ENCODE measurements at places on chromosomes 7 and 10.

DNA sequence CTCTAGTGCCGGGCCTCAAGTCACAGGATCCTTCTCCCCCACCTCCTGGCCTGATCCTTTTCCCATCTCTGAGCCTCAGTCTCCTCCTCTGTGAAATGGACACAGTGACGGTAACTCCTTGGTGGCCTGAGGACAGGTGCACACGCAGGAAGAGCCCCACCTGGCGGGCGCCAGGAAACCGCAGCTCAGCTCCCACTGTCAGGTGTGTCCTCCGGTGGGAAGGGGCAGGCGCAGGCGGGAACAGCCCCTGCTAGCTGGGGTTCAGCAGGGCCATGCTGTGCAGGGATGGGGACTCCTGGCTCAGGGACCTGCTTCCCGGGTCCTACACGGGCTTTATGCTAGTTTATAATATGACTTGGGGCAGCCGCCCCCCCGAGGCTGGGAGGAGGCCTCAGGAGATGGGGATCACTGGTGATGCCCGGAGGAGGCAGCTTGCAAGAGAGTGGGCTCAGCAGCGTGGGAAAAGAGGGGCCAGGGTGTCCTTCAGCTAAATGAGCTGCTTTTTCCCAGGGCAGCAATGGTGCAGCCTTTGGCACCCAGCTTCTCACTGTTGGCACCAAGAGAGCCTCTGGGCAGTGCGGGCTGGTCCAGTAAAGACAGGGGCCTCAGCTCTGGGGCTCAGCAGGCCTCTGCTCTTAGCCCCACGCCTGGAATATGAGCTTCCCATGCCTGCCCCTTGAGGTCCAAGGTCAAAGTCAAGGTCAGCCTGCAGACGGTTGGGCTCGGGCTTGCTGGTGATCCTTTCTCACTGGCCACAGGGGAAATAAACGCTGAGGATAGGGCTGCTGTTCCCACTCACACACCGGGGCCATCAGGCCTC lies 68.0 kb upstream of the FAM20C start:
- DNase-seq, result no peak

DNA sequence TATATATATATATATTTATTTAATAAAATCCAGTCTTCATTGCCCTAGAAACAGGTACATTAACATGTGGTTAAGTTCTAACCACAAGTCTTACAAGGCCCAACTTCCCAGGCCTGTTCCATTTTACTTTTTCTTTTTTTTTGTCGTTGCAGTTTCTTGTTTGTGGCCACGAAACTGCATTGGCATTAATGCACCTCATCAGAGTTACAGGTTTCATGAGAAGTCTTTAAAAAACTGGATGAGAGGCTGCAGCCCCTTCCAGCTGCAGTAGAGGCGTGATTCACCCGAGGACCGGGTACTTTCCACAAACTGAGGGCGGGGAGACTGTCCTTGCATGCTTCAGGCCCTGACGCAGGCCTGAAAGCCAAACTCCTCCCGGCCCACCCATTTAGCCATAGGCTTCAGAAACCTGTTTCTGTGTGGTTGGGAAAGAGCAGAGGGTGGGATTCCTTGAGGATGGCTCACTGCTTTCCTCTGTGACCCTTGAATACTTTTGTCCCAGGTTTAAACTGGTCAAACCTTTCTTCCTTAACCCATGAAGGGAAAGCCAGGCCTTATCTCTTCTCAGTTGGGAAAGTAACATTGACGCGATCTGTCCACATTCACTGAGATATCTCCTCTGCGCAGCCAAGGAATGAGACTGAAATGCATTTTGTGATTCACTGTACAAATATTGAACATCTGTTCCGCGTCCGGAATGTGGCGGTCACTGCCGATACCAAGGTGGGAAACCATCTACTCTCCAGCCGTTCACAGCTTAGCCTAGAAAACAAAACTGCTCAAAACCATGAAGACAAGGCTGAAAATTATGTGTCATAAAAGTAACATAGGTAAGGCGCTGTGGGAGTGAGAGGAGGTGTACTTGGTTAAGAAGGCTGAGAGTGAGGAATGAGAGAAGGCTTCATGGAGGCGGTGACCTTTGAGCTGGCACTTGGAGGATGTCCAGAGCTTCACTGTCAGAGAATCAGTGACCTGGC lies 311.7 kb downstream of the GATA3 start:
- no peak for DNase-seq

DNA sequence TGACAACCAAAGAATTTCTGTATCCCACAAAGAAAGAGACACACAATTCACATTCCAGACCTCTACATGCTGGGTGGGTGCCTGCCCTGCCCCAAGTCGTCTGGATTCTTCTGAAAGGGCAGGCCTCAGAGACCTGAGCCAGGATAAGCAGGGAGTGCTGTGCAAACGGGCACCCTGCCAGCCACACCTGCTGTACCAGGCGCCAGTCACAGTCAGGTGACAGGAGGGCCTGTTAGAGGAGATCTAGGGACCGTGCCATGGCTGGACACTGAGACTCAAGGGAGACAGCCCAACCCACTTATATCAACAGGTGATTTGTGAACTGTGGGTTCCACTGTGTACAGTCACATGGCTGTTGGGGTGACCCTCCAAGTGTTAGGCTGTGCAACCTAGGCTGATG lies 103.1 kb upstream of the AFAP1L2 start:
- DNase-seq, result peak; percentile 30

DNA sequence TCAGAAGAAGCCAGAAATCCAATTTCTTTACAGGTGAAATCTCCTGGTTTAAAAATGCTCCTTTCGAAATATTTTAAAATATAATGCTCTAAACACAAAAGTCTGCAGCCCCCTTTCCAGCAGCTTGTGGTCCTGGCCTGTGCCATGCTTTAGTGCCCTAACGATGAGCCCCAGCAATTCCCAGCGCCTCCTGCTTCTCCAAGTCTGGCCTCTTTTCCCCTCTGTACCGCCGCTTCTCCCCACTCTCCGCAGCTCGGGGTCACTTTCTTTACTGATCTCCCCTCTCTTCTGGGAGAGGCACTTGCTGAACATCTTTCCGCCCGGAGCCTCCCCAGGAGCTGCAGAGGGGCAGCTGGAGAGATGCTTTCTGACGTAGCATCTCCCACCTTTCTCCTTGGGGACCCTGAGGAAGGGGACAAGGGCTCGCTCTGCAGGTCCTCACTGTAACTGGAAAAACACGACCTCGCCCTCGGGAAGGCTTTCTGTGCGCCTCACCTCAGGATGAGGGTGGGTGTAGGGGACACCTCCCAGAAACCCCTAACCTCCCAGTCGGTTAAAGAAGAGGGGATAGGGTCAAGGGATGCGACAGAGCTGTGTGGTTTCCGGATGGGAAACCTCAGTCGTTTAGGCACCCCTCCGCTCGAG lies 565 bp upstream of the INA start:
- DNase-seq, result no peak

DNA sequence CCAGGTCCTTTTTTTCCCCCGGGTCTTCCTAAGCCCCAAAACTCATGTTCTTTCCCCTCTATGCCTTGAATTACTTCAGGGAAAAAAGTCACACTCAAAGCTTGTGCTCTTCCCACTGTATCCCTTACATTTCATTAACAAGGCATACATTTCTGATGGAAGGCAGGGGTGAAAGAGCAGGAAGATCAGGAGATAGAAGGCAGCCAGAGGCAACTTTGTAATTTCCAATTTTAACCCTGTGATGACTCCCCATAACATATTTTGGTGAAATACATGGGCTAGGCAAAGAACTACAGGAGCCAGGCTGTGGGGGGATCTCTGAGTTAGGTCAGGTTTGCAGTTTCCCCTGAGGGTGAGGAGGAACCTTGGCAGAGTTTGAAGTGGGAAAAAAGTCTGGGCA lies 635.0 kb downstream of the LRMDA start:
- DNase-seq, result no peak

DNA sequence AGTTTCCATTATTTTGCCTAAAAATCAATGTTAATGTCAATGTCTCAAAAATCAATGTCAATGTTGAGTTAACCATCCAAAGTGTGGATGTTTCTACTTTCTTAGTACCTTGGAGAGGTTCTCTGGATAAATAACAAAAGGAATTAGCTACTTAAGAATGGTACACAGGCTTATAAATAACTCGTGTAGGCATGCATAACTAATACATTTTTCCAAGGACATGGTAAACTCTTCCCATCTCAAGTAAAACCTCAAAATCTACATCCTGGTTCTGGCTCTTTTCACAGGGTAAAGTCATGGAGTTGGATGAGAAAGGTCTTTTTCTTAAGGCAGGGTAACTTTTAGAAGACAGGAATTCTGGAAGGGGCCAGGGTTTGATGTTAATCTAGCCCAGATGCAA lies 59.9 kb downstream of the CAV1 start:
- no peak for DNase-seq

DNA sequence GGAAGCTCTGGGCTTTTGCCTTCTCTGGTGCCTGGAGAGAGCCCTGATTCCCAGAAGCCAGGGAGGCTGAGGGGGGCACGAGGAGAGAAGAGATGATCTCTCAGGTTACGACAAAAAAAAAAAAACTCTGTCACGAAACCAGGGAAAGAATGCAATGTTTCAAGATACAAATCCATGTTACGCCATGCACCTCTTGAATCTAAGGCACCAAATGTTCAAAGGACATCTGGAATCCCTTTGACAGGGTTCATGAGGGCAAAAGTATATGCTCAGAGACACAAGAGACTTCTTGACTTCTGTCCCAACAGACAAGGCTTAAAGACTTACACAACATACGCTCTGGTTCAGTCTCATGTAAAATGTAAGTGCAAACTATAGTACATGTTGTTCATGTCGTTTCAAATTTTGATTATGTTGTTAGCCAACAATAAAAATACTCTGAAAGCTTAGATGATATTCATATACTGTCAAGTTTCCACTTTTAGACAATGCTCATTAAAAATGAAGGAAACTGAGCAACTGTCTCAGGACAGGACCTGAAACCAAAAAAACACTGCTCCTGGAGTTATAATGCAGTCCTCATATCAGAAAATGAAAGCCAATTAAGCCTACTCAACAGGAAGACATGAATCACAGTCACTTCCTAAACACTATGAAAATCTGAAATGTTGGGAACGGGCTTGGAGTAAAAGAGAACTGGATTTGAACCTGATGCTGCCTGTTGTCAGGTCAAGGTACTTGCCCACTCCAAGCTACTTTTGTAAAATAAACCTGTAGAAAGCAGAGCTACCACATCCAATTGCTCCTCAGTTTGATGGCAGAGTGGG lies 72.3 kb downstream of the CHCHD3 start:
- no peak for DNase-seq

DNA sequence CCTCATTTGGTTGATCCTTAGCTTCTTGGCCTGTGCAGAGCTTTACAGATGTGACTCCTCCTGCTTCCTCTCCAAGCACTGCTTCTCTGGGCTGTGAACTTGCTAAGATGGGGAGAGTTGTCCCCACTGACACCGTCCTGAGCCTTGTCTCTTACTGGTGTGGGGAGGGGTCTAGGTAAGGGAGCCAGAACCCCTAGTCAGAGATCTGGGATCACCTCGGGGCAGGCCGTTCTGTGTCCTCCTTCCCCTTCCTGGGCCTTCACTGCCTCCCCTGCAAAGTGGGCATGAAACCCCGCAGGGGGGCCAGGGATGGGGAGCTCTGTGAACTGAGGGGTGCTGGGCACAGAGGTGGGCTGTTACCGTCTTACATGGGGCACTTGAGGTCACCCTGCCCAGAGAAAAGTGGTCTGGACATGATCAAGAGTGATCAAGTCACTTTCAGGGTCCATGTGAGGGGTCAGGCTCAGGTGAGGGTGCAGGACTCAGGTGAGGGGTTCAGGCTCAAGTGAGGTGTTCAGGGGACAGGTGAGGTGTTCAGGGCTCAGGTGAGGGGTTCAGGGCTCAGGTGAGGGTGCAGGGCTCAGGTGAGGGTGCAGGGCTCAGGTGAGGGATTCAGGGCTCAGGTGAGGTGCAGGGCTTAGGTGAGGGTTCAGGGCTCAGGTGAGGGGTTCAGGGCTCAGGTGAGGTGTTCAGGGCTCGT lies 86.2 kb downstream of the ADCY1 start:
- no peak for DNase-seq

DNA sequence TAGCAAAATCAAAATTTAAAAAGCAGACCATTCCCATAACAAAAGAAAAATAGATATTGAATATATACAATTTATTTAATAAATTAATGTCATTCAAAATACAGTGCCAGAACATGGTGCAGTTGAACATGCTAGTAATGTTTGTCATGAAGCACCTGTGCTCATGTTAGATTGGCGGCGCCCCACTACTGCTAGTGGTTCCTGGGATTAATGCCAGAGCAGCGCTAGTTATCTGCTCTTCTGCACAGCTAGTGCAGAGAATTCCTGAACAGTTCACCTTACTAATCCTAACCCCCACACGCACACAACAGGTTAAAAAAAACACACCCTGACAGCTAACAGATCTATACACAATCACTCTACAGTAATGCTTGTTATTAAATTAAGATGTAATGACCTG lies 23.4 kb downstream of the KBTBD2 start:
- peak; percentile 38 for DNase-seq

DNA sequence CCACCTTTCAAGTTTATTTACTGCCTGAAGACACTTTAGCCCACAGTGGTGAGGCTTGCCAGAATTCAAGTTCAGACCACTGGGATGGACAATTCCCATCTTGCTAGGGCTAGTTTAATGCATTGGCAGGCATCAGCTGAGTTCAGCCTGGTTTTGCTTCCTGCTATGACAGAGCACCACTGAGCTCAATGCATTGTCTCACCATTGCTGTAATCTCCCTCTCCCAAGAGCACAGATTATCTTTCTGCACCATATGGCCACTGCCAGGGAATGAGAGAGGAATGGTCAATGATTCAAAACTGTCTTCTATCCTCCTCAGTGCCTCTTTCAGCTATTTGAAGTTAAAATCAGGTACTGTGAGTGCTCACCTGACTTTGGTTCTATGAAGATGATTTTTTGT lies 160.8 kb downstream of the XPNPEP1 start:
- no peak for DNase-seq

DNA sequence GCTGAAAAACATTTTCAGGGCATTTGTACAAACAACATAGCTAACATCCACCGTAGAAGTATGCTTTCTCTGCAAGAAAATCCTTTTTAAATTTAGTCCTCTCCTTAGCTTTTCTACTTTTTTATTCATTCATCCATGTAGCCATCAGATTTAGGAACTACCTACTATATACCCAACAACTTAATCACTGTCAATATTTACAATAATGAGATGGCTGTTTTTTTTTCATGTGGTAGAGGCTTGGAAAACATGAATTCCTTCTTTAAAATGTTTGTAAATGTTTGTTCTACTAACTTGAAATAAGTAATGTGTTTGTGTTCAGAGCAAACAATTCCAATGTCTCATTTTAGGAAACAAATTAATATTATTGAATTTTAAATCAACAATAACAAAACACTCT lies 78.2 kb upstream of the CAV2 start:
- no peak for DNase-seq

- no peak for DNase-seq
These were observed 237.2 kb downstream of the BUB3 start for GRCh38 chr10:123391275-123392028.

GRCh38 chr7:80273327-80273726 lies 138.7 kb downstream of the GNAI1 start:
- DNase-seq, result no peak

DNA sequence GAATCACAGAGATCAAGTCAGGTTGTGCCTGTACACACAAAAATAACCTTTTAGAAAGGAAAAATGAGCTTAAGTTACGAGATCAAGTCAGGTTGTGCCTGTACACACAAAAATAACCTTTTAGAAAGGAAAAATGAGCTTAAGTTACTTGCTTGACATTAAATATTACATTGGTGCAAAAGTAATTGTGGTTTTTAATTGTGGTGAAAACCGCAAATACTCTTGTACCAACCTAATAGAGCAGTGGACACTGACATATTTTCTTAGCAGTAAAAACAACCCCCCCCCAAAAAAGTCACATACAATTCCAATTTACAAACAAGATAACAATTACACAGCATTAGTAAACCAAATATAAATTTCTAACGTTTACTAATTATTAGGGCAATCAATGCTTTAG lies 595.6 kb downstream of the GRM8 start:
- DNase-seq, result no peak

GRCh38 chr10:103789771-103790201 lies 65.6 kb downstream of the SH3PXD2A start:
- no peak for DNase-seq

All from NCI-H2029 treated with DMSO at 0.1 percent for 48 hours (cell line).